ENCODE measurements at places on chromosomes 4 and X.

DNA sequence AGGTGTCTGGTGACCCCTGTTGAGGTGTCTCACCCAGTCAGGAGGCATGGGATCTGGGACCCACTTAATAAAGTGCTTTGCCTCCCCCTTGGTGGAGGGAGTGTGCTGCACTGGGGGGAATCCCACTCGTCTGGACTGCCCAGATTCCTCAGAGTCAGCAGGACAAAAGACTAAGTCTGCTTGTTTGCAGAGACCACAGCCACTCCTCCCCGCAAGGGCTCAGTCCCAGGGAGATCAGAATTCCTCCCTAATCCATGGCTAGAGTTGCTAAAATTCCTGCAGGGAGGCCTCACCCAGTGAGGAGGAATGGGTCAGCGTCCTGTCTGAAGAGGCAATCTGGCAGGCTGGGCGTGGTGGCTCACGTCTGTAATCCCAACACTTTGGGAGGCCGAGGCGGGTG, 442.2 kb downstream of the PABPC4L start:
- DNase-seq, result no peak

DNA sequence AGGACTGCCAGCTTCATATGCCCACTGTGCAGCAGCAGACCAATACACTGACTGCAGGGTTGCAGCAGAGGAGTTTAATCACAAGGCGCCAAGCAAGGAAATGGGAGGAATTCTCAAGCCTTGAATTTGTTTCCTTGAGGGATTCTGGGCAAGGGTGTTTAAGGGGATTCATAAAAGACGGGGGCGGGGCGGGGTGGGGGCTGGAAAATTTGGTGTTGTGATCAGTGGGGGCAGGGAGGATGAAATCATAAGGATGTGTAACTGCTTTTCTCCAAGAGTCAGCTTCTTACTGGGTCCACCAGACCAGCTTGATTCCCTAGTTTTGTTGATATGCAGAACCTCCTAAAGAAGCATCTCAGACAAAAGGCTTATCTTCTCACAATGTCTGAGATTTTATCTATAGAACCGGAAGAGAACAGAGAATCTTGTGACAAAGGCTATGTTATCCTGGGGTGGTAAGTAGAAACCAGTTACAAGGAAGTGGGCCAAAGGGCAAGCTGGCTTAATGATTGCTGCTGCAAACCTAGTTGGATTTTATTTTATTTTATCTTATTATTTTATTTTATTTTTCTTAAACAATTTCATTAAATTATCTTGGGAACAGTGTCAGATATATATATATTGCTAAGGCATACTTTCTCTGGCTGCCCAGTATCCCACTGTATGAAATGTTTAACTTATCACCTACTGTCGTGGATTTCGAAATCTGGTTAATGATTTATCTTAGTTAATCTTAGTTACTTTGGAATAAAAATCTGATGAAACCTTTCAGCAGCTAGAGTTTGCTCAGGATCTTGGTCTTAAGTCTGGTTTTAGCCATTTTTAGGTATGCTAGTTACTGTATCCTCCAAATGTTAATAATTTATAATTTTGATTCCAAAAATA, 276.4 kb downstream of the RPA4 start:
- DNase-seq, result no peak

DNA sequence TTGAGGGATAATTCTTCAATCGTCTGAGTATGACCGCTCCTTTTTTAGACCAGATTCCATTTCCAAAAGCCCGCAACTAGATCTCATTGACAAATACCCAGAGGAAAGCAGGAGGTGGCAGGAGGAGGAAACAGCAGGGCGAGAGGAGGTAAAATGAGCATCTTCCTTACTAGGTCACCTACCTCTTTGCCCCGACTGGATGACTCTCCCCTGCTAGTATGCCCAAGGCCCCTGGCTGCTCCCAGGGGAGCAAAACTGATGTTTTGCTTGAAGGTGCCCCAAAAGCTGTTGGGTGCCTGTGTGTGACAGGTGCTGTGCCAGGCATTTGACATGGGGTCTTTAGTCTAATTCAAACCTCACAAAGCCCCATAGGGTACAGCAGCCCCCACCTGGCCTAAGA, 48.9 kb downstream of the C4orf50 start:
- DNase-seq, result no peak

DNA sequence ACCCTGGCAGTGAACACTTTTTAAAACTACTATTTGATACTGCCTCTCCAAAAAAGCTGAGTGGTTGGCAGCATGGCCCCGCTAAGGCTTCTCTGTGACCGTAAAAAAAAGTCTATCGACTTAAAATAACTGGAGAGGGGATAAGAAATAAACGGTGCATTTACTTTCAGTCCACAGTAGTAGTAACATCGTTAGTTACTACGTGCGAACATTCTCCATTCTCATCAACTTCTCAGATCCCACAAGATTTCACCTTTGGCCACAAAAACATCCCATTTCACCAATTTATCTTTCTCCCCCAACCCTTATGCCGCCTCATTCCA, 524 bp upstream of the EXOSC9 start:
- no peak for DNase-seq

GRCh38 chr4:122156819-122157218, 4.7 kb downstream of the BLTP1 start:
- no peak for DNase-seq

- DNase-seq, result no peak
Measured at GRCh38 chr4:73669410-73670183, 49.4 kb upstream of the RASSF6 start.

DNA sequence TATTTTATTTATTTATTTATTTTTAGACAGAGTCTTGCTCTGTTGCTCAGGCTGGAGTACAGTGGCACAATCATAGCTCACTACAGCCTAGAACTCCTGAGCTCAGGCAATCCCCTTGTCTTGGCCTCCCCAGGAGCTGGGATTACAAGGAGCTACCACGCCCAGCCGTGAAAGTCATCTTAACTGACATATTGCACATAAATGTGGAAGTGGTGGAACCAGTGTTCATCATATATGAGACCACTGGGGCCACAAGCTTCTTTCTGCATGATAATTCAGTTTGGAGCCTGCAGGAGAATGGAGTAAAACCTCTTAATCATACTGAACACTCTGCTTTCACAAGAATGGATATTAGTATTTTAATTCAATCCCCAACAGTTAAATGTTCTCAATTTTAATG, 12.5 kb upstream of the CTSO start:
- DNase-seq, result no peak

DNA sequence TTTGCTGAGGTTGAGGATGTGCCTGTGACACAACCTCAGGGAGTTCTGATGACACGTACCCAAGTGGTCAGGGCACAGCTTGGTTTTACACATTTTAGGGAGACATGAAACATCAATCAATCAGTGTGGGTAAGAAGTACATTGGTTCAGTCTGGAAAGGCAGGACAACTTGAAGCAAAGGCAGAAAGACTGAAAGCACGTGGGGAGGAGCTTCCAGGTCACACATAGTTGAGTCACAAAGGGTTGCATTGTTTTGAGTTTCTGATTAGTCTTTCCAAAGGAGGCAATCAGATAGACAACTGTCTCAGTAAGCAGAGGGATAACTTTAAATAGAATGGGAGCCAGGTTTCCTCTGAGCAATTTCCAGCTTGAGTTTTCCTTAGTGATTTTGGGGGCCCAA, 1910.0 kb upstream of the AGA start:
- no peak for DNase-seq

All from T-helper 1 cell (primary cell).